ENCODE measurements at places on chromosomes 2 and 18.

GRCh38 chr18:54787616-54788015 lies 40.7 kb upstream of the RAB27B start:
- no peak for DNase-seq

DNA sequence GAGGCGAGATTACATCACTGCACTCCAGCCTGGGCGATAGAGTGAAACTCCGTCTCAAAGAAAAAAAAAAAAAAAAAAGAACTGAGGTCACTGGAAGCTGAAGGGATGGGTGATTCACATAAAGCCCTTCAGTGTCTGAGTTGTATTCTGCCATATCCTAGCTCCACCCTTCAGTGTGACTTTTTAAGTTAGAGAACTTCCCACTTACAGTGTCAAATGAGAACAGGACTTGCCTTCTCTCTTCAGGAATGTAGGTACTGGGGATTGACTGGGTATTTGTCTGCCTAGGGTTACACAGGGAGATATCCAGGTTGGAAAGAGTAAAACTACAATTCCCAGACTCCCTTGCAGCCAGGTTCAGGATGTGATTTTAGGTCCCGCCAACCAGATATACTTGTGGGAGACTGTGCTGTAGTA lies 37.9 kb downstream of the EHD3 start:
- no peak for DNase-seq

GRCh38 chr18:71919211-71919610 lies 624.9 kb downstream of the CBLN2 start:
- no peak for DNase-seq

DNA sequence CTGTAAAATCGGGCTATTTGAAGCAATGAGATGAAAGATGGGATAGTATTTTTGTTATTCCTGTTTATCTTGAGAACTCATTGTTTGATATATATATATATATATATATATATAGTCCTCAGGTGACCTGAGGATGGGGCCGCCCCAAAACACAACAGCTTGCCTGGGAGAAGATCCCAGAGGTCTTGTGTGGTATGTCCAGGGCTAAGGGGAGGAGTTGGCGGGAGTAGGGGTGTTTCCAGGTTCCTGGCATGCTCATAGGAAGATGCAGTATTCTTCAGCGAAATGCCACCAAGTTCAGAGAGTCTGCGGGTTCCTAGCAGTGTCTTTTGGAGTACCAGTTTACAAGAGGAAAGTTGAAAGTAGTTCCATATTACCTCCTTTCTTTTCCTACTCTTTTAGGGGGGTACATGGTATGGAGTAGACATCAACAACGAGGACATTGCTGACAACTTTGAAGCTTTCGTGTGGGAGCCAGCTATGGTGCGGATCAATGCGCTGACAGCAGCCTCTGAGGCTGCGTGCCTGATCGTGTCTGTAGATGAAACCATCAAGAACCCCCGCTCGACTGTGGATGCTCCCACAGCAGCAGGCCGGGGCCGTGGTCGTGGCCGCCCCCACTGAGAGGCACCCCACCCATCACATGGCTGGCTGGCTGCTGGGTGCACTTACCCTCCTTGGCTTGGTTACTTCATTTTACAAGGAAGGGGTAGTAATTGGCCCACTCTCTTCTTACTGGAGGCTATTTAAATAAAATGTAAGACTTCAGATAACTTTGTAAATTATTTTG lies 18.3 kb downstream of the CCT7 start:
- DNase-seq = no peak

- no peak for DNase-seq
These were observed 160.0 kb upstream of the ZEB2 start for GRCh38 chr2:144679942-144680341.

GRCh38 chr2:20159411-20160070 lies 65.4 kb downstream of the SDC1 start:
- no peak for DNase-seq

- no peak for DNase-seq
These were observed 88.4 kb downstream of the EHD3 start for GRCh38 chr2:31322371-31322770.

GRCh38 chr2:109674894-109675534 lies 60.9 kb downstream of the SOWAHC start:
- no peak for DNase-seq

GRCh38 chr18:54100920-54101470 lies 123.5 kb downstream of the MBD2 start:
- DNase-seq = no peak

Data from activated CD4-positive, alpha-beta T cell treated with anti-CD3 and anti-CD28 coated beads for 4 hours (primary cell).